ENCODE measurements at places on chromosomes 7 and 10.
A peak's percentile ranks its signal among the peaks of the same experiment; 100 is the strongest.

DNA sequence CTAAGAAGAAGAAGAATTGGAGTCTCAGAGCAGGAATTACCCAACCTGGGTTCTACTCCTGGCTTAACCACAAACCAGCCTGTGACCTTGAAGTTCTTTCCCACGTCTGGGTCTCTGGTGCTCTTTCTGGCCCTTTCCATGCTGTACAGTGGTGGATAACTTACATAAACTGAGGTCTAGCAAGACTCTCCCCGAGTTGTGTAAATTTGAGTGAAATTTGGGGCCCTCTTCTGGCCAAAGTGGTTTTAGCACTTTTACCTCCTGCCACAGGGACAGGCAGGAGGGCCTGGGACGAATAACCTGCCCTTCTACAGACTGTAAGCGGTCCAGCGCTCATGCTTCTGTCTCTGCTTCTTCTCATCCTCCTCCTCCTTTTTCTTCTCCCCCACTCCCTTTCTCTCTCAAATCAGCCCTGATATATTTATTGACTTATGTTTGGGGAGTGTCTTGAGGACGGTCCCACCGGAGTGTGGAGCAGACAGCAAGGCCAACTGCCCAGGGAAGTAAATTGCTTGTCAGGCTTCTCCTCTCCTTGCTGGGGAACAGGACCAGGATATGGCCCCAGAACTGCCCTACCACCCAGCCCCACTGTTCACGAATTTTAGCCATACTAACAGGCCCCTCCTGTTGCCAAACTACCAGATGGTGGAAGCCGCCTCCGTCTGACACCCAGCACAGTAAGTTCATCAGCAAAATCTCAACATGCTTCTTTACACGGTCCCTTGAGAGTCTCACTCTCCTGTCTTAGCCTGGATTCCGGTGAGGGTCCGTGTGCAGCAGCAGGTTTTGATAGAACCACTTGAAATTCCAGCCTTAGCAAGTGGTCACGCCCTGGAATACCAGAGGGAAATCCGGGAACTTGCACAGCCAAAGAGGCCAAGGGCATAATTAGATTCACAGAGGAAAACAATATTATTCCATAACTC, 4.0 kb upstream of the SH3PXD2A start:
- DNase-seq: peak; percentile 69

DNA sequence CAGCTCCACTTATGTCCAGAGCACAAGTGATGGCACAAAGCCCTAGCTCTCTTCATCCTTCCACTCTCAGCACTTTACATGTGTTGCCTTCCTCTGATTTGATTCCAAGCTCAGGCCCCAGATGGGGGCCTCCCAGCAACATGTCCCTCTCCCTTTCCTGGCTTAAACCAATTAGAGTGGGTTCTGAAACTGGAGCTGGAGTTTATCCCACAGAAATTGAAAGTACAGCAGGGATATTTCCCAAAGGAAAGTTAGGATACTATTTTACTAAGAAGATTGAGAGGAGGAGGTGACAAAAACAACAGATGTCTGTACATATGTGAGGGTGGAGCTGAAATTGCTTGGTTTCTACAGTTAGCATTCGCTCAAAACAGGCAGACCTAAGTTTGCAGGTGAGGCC, 724.6 kb downstream of the AUTS2 start:
- DNase-seq: no peak

DNA sequence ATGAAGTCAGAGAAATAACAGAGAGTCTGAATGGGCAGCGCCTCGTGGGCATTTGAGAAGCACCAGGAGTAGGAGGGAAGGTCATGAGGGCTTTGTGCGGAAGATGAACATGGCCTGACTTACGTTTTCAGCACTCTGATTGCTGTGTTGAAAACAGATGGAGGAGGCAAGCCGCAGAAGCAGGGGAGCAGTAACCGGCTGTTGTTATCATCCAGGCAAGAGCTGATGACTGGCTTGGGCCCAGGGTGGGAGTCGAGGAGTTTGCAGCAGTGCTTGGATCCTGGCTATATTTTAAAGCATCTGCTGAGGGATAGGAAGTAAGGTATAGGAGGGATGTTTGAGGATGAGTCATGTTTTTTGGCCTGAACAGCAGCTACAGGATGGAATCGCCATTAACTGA, 12.7 kb upstream of the PDLIM1 start:
- no peak for DNase-seq

GRCh38 chr7:25171071-25171470, 46.0 kb upstream of the CYCS start:
- DNase-seq: no peak

DNA sequence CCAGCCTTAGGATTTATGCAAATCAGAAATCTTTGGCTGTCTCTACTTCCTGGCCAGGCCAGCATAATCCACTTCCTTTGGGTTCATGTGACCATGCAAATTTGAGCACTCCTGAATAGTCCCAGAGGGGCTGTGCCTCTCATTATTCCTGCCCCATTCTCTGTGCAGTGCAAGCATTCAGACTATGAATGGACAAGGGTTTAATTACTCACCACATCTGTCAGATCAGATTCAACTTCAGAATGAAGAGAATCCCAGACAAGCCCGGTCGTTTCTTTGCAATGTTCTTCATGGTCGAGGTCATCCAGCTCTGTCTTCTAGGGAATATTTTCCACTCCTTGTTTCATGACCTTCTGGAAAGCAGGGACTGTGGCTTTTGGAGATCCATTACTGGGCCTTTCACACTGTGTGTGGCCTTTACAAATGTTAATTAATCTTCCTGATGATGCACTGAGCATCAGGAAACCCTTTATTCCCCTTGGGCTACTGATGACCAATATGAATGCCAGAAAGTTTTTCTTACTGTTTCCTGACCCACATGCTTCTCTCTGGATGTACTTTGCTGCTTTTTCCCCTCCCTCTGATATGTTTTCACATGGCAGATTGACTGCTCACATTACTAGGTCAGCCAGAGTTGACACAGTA, 217.6 kb upstream of the TCF7L2 start:
- peak; percentile 57 for DNase-seq

GRCh38 chr10:113021268-113022040, 71.4 kb downstream of the TCF7L2 start:
- DNase-seq: no peak

DNA sequence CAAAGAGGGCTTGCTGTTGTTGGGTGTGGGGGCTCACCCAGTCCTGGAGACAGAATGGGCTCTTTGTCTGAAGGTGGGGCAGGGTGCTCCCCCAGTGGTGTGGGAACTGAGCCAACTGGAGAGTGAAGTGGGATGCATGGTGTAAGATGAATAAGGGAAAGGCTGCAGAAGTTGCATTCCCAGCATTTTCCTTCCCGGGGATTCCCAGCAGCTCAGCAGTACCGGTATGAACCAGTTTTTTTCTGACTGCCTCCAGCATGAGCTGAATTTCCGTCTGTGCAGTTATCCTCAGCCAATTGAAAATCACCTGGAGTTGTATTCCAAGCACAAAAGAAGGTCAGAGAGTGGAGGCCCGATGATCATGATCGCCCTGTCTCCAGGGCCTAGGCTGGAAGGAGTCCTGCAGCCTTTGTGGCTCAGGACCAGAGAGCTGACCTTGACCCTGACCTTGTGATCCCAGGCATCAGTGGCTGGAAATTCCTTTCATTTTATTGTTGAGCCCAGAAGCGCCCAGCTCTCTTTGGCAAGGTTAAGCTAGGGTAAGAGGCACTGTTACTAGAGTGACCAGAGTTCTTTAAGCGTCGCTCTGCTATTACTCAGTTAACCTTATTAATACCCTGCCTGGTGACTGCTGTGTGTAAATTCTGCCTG, 33.4 kb downstream of the OGDH start:
- DNase-seq: peak; percentile 91

GRCh38 chr10:73969224-73969841, 28.6 kb upstream of the VCL start:
- peak; percentile 38 for DNase-seq

GRCh38 chr7:158414486-158414961, 173.1 kb downstream of the PTPRN2 start:
- no peak for DNase-seq

DNA sequence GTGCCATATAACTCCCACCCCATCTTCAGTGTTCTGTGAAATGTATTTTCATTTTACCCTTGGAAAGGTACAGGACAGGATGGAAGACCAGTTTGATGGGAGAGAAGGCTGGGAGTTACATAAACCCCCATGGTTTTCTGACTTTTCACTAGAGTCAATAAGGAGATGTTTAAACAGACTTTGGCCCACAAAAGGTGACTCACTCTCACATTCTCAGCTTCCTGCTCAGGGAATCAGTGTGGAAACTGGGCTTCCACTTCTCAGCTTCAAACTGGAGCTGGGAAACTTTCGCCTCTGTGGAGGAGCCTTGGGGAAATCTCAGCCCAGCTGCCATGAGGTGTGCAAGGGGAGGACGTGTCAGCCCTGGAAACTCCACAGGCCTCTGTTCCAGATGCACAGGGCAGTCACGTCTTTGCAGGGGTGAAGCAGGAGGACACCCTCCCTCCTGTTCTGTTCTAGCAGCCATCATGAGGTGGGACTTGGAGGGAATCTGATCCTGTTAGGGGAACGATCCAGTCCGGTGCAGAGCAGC, 560.5 kb upstream of the GALNT17 start:
- peak; percentile 70 for DNase-seq

- no peak for DNase-seq
These were observed 15.3 kb downstream of the LIPA start for GRCh38 chr10:89236226-89236797.

DNA sequence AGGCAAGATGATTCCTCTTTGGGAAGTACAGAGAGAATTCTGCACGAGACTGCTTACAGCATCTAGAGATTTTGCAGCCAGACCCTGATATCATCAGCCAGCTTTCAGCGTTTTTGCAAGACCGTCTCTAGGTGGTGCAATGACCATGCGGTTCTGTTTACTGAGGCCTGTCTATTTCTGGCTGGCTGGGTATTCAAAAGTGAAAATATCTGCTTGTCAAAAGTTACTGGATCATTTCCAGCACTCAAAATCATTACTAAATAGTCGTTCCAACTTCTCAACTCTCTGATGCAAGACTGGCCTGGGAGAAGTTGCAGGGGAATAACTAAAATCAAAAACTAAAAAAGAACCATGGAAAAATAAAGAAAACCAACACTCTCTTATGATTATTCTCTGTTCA, 240.1 kb downstream of the ELMO1 start:
- DNase-seq: peak; percentile 28

DNA sequence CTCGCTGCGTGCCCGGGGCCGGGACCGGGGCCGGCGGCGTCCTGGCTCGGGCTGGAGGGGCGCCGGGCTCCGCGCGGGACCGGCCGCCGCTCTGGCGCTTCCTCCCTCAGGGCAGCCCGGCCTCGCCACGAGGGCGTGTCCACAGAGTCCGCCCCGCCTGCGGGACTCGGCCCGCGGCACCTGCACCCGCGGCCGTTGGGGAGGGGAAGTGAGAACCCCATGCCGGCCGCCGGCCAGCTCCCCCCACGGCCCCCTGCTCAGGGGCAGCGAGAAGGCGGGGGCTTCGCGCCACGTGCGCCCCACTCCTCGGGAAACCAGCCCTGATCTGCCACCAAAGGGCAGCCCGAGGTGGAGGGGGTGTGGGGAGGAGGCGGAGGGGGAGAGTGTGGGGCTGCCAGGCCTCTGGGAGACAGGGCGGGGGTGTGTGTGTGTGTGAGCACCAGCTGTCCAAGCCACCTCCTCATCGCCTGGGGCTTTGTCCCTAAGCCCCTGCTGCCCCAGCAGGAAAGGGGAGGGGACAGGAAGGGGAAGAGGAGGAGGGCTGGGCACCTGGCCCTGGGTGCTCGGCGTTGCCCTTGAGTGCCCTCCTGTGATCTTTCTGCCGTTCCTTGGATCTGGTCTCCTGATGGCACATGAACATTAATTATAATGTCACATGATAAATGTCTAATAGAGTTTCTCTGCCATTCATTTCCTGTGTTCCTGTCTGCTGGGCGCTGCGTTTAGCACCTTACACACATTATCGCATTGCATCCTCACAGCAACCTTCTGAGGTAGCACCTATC, at the start of gene PIK3AP1:
PIK3AP1 (minus strand) TSS at position 93 of the 785 bp plus-strand sequence. CDS start 120 bp downstream, outside the sequence.
- no peak for DNase-seq

DNA sequence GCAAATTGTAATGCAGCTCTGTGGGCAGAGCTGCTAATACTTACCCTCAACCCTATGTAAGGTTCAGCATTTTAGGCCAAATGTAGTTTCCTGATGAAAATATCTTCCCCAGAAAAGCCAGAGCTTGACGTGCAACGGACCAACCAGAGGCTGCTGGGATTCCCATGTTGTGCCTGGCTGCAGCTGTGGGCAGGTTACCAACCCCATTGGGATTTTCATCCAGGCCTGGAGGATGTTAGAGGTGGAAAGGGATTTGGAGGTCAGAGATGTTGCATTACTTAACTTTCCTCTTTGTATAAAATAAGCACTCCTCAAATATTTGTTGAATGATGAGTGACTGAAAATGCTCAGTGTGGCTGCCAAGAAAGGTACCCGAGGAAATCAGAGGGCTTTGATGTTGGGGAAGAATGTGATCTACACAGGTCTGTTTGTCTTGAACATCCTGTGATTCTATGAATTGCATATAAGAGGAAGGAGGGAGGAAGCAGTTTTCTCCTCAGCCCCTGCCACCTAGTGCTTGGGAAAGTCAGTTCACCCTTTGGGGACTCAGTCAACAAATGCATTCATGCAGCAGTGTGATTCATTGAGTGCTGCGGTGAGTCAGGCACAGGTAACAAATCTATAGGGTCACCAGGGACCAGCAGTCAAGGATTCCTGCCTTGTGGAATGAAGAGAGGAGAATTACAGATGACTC, 487.2 kb downstream of the RPS24 start:
- DNase-seq: peak; percentile 73

DNA sequence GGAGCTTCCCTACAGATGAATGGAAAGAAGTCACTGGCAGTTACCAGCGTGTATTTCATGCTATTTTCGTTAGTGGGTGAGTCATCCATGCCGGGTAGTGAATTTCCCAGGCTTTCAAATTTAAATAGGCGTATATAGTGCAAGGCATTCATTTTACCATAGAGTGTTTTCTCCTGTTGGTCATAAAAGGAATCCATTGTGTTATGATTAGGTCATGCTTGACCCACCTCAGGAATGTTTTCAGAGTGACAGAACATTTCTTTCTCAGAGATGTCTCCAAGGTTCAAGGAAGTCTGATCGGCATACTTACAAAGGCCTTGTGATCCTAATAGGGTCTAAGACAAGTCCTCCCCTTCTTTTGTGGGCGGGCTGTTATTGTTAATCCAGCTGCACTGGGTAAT, 110.7 kb downstream of the AKR1D1 start:
- peak; percentile 34 for DNase-seq

DNA sequence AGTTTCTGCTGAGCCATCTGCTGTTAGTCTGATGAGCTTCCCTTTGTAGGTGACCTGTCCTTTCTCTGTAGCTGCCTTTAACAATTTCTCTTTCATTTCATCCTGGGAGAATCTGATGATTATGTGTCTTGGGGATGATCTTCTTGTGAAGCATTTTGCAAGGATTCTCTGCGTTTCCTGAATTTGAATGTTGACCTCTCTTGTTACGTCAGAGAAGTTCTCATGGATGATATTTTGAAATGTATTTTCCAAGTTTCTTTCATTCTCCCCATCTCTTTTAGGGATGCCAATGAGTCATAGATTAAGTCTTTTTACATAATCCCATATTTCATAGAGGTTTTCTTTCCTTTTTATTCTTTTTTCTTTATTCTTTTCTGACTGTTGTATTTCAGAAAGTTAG, 184.2 kb upstream of the BET1 start:
- DNase-seq: no peak
